ENCODE measurements at places on chromosomes 2 and 18. TPM values are rescaled to one million over a fixed set of nuclear protein-coding genes. Genes with fewer than 3 reads are reported as not detected.
A peak's percentile ranks its signal among the peaks of the same experiment; 100 is the strongest.

- no peak for DNase-seq
Observed at GRCh38 chr2:98708396-98709186, 22.3 kb downstream of the MGAT4A start.

GRCh38 chr2:135802350-135802749, 34.6 kb downstream of the LCT start:
- no peak for DNase-seq

- no peak for DNase-seq
Observed at GRCh38 chr2:216497382-216498069, 1.1 kb upstream of the RPL37A start.

GRCh38 chr18:3652380-3653262, 202.6 kb downstream of the TGIF1 start:
- peak; percentile 32 for DNase-seq

DNA sequence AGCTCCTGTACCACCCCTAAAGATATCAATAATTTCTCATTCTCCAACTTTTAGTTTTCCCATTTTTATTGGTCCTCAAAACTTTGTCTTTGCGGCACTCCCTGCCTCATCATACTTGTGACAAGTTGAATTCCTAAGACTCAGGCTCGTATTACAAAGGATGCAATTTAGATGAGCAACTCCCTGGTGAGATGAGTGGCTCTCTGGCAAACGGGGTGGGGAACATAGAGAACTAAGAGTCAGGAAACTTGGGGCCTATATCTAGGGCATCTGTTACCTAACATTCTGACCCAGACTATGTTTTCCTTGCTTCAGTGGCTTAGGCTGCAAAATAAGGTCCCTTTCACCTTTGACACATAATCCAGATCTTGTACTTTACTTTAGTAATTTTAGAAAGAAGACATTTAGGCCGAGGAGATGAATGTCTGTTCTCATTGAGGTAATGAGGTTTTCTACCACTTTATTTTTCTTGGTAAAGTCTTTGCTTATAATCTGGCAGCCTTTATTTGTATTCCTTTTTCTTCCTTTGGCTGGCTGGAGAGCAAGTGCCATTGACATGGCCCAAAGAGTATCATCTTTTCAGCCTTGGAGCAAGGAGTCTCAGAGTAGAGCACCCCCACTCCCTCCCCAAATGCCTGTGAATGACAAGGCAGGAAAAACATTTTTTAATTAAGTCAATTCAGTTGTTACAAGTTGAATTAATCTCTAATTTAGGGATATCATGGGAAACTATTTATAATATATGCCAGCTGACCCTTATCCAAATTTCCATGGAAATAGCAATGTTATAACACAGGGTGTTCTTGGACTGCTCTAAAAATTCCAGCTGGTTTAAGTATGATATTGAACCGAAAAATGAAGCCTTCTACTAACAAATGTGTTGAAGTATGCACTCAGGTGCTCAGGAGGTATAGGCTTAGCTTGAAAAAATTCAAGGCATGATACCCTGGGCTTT, 15.2 kb downstream of the TSPYL6 start:
- peak; percentile 79 for DNase-seq

Gene LIPG
- 1.6 TPM for total RNA-seq

Gene WNT6
- total RNA-seq = 1.2 TPM

Measured in ascending aorta (tissue), 2 donors.